RCC 7860 (cell line): ENCODE measurements at places on chromosomes 11 and 22.

- DNase-seq, result no peak
Measured at GRCh38 chr11:121437018-121437685, 15.0 kb upstream of the SORL1 start.

- DNase-seq, result no peak
Measured at GRCh38 chr11:9143721-9144120, 52.3 kb upstream of the SCUBE2 start.

DNA sequence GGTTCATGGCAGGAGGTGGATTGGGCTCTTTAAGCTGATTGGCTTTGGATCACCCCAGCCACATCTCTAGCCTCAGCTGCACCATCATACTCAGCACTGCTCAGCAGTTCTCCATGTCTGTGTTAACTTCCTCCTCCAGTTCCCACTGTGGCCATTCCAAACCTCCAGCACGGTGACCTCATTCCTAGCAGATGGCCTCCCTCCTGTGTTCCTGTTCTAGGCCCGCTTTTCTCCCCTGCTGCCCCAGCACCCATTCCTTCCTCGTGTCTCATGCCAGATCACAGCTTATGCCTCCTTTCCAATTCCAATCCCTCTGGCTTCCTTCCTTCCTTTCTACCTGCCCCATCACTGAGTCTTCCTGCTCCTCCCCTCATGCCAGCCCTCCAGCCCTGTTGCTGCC is 96.1 kb downstream of the MICAL2 start:
- DNase-seq, result peak; percentile 64

DNA sequence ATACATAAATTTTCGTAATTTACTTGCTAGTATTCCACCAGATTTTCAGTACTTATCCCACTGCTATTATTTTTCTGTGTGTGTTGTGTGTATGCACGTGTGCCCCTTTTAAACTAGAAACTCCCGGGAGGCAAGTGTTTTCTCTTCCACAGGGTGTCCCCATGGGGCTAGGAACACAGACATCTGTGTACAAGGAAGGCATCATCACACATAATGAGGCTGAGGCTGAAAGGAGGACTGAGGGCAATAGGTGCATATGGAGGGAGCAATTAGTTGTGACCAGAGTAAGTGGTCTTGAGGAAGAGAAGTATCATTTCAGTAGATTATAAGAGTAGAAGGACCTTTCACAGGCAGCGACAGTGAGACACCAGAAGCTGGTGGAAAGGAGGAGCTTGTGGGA is 2.1 kb upstream of the DPAGT1 start:
- DNase-seq, result no peak

- DNase-seq, result no peak
Measured at GRCh38 chr11:121964591-121964990, 151.4 kb downstream of the BLID start.

DNA sequence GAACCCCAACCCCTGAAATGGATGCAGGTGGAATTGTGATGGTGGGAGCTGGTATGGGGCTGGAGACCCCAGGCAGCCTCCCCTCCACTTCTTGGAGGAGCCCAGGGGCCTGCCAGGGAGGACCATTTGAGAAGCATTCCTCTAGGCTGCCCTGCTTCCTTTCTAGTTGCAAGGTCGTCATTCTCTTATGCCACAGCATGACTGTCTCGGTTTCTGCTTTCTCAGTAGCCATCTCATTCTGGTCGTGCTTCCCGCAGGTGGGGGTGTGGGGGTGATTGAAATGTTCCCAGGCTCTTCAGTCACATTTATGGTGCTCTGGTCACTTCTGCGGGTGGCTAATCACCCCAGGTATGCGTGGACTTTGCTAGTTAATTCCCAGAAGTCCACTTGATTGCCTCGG is 223.7 kb upstream of the TBCEL start:
- DNase-seq, result no peak

DNA sequence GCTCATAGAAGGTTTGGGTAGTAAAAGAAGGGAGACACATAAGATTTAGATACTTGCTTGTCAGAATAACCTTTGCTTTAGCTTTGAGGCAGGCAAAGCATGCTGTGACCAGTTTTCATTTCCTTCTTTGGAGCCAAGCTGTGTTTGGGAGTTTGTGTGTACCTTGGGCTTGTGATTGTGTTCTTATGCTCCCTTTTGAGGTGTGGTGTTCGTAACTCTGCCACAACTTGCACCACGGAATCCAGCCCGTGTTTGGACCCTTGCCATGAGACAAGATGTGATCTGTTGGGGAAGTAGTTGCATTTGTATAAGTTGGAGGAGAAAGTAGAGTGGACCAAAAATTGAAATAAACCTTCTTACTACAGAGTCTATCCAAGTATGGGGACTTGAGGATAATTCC is 34.0 kb downstream of the BMAL1 start:
- DNase-seq, result no peak

DNA sequence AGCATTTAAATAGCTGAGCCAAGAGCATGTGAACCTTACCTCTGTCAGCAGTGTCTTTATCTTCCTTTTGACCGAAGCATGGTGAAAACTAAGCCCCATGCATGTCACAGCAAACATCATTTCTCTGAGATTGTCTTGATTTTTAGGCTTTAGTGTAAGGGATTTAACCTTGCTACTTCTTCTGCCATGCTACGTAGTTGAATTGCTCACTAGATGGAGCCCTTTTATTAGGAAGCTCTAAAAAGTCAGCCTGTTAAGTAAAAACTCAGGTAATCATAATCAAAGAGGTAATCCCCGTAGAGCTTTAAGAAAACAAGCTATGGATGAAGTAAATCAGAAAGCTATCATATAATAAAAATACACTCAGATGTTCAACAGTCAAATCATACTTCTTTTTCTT is 149.5 kb downstream of the PGR start:
- no peak for DNase-seq
